ENCODE measurements at places on chromosomes 1 and 21.

GRCh38 chr1:213089924-213090677, 39.1 kb downstream of the RPS6KC1 start:
- DNase-seq: no peak

- DNase-seq: no peak
Observed at GRCh38 chr1:66351913-66352312, 182.0 kb upstream of the SGIP1 start.

DNA sequence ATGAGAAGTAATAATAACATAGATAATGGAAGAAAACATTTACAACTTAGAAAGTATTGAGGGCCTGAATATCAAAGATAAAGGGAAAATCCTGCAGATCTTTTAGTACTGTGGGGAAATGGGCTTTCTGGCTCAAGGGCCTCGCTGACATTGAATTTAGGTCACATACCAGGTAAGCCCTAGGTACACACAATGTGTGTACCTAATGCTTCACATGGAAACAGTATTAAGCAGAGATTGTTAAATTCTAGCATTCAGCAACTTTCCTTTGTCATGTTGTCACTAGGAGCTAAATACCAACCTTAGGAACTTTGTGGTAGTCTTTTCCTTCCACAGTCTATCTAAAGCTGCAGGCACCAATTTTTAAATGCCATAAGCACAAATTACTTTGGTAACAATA, 49.7 kb downstream of the ODF2L start:
- no peak for DNase-seq

DNA sequence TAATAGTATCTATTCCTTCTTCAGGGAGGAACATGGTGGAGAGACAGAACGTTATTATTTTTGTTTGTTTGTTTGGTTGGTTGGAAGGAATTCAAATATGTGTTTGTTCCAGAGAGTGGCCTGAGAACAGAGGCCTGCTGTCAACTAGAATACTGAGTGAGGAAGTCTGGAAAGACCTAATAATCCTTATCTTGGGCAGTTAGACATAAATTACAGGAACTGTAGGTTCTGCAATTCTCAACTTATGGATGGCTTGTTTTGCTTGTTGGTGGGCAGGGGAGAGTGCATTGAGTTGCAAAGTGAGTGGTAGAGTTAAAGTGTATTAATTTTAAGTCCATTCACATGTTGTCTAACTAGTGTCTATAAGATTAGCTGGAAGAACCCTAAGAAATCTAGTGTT, 197.6 kb downstream of the BACH1 start:
- no peak for DNase-seq

GRCh38 chr21:42456457-42456856, 39.6 kb downstream of the RSPH1 start:
- DNase-seq: no peak

GRCh38 chr1:235663628-235664027, 14.0 kb upstream of the GNG4 start:
- DNase-seq: no peak

DNA sequence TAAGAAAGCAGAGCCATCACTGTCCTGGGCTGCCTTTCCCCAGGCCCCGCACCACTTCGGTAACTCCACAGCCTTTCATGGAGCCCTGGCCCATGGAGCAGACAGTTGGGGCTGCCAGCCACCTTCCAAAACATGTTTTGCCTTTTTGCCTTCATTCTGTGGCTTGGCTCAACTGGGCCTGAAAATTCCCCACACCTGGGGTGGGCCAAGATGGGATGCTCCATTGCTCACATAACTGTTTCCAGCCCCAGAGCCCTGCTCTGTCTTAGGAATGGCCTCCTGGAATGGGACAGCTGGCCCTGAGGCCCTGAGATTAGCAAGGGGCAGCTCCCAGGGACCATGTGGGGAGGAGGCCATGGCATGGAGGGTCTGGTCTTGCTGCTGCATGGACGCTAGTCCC, 10.9 kb upstream of the PRELP start:
- DNase-seq: no peak

DNA sequence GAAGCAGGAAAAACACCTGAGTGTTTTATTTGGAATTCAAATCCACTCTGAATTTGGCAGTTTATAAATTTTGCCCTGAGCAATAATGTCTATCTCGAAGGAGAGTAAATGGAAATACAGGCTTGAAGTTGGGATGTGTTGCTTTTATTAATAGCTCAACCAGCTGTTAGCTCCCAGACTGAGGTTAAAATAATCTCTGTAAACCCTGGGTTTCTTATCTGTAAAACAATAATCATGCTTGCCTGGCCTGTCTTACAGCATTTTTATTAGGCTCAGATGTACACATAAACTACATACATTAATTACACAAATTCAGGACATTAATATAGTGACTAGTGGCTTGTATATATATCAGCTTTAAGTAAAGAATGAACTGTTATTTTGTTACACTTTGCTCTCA, 148.5 kb downstream of the GALNT2 start:
- no peak for DNase-seq

GRCh38 chr1:79519084-79519760, 512.7 kb upstream of the ADGRL4 start:
- no peak for DNase-seq

All from stimulated activated CD4-positive, alpha-beta T cell treated with anti-CD3 and anti-CD28 coated beads, TNF-alpha, amount 100 ng/mL, for 48 hours (primary cell).